ENCODE measurements at places on chromosomes 7 and 10. TPM values are rescaled to one million over a fixed set of nuclear protein-coding genes. Genes with fewer than 3 reads are reported as not detected.

Gene AKR1C8
- total RNA-seq: not detected

Gene VSTM2A
- total RNA-seq: not detected

GRCh38 chr7:506921-507622 is 12.6 kb downstream of the PDGFA start:
- H3K27me3 ChIP-seq: no peaks in the 10 kb centered on the region
- peak; percentile 26 for DNase-seq
- no peak overlapping the region for H3K27ac ChIP-seq
- no peaks in the 10 kb centered on the region for H3K36me3 ChIP-seq

GRCh38 chr10:45023426-45023825 is 22.7 kb downstream of the ZNF22 start:
- no peak for DNase-seq
- H3K27me3 ChIP-seq: peaks cover 5% of the 10 kb centered on the region
- no peak overlapping the region for H3K4me3 ChIP-seq
- no peaks in the 10 kb centered on the region for H3K4me1 ChIP-seq
- H3K36me3 ChIP-seq: no peaks in the 10 kb centered on the region

Gene DGKI
- total RNA-seq: not detected

- H3K36me3 ChIP-seq: no peaks in the 10 kb centered on the region
- peaks cover 2% of the 10 kb centered on the region for H3K27me3 ChIP-seq
- no peaks in the 10 kb centered on the region for H3K4me1 ChIP-seq
- no peak overlapping the region for H3K4me3 ChIP-seq
- no peak overlapping the region for H3K27ac ChIP-seq
Measured at GRCh38 chr7:155021699-155022145, 18.8 kb upstream of the PAXIP1 start.

GRCh38 chr7:107105591-107106245 is 61.2 kb downstream of the PRKAR2B start:
- H3K4me3 ChIP-seq: no peak overlapping the region

Gene NOBOX
- total RNA-seq: not detected

GRCh38 chr7:117347962-117348672 is 25.3 kb upstream of the WNT2 start:
- H3K4me1 ChIP-seq: no peaks in the 10 kb centered on the region
- no peaks in the 10 kb centered on the region for H3K36me3 ChIP-seq
- H3K4me3 ChIP-seq: no peak overlapping the region
- no peak overlapping the region for H3K27ac ChIP-seq
- H3K27me3 ChIP-seq: no peaks in the 10 kb centered on the region
- no peak for DNase-seq

GRCh38 chr10:49225218-49225876 is 37.2 kb upstream of the TMEM273 start:
- no peak for DNase-seq
- no peaks in the 10 kb centered on the region for H3K36me3 ChIP-seq
- no peaks in the 10 kb centered on the region for H3K4me1 ChIP-seq
- no peak overlapping the region for H3K4me3 ChIP-seq
- peaks cover 8% of the 10 kb centered on the region for H3K27me3 ChIP-seq
- H3K27ac ChIP-seq: no peak overlapping the region

DNA sequence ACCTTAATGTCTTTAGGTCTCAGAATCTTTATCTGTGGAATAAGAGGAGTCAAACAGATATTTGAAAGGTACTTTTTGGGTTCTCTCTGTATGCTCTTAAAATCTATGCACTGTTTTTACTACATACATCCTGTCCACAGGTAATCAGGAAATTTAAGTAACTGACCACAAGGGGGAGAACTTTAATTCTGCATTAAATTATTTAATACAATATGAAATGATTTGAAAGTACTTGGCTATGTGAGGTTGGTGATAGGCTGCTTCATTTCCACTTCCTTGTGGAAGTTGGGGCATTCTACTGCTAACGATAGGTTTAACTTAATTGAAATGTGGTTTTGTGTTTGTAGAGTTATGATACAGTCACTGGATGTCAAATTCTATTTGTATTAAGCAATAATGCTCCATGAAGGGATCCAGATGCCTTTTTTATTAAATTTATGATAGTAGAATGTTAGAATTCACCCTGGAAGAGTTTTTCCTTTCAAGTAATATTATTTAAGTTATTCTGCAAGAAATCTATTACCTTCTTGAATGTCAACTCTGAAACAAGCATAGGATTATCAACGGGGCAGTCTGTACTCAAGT is 6.0 kb downstream of the TEX47 start:
- no peaks in the 10 kb centered on the region for H3K36me3 ChIP-seq
- H3K27ac ChIP-seq: no peak overlapping the region
- H3K4me1 ChIP-seq: no peaks in the 10 kb centered on the region
- H3K27me3 ChIP-seq: peaks cover 3% of the 10 kb centered on the region

- DNase-seq: no peak
- H3K4me1 ChIP-seq: peaks cover 2% of the 10 kb centered on the region
- H3K4me3 ChIP-seq: no peak overlapping the region
- H3K27ac ChIP-seq: no peak overlapping the region
Measured at GRCh38 chr10:72499701-72500100, 126.2 kb downstream of the MICU1 start.

GRCh38 chr7:118183428-118183785 is 557 bp upstream of the LSM8 start:
- H3K27ac ChIP-seq: peak overlapping the region; percentile 99
- H3K4me3 ChIP-seq: peak overlapping the region; percentile 94
- peak; percentile 36 for DNase-seq
- H3K36me3 ChIP-seq: peaks cover 19% of the 10 kb centered on the region
- no peaks in the 10 kb centered on the region for H3K27me3 ChIP-seq

- H3K4me3 ChIP-seq: peak overlapping the region; percentile 82
- H3K27ac ChIP-seq: peak overlapping the region; percentile 77
- no peak for DNase-seq
- H3K4me1 ChIP-seq: peaks cover 63% of the 10 kb centered on the region
- no peaks in the 10 kb centered on the region for H3K27me3 ChIP-seq
Measured at GRCh38 chr10:131977323-131978096, 4.2 kb downstream of the BNIP3 start.

DNA sequence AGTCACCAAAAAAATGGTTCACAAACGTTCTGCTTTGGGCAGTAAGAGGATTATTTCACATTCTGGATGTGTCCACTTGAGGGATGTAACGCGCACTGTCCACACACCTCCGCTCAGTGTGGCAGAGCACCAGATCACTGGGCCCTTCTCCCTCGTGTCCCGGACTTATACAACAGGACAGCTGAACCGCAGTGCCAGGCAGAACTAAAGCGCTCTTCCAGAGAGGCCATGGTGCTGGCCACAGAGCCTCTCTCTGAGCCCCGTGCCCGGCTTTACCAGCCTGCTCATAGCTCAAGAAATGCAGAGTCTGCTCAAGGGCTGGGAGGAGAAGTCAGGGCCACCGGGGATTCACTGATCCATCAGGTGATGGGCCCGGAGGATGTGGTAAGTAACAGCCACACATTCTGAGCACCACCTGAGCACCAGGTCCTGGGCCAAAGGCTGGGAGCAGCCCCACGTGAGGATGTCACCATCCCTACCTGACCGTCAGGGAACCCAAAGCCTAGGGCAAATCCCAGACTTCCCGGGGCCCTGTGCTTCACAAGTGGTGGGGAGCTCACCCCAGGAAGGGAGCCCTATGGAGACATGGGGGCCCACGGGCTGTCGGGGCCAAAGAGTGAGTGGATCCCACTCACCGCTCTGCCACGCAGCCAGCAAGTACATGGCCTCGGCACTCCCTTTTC is 74.9 kb downstream of the FAM53B start:
- H3K27ac ChIP-seq: no peak overlapping the region
- peaks cover 16% of the 10 kb centered on the region for H3K4me1 ChIP-seq
- H3K27me3 ChIP-seq: no peaks in the 10 kb centered on the region
- H3K36me3 ChIP-seq: peaks cover 8% of the 10 kb centered on the region
- H3K4me3 ChIP-seq: no peak overlapping the region

Gene EPHA1
- 27.3 TPM for total RNA-seq

DNA sequence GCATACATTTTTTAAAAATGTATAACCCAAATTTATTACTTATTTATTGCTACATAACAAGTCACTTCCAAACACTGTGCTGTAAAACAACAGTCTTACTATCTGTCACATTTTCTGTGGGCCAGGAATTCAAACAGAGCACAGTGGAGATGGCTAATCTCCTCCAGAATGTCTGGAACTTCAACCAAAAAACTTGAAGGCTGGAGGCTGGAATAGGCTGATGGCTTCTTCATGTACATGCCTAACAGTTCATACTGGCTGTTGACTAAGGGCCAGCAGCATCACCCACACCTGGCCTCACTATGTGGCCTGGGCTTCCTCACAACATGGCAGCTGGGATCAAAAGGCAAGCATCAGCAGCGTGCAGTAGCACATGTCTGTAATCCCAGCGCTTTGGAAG is 92.4 kb upstream of the KMT2E start:
- peaks cover 10% of the 10 kb centered on the region for H3K27me3 ChIP-seq
- H3K4me3 ChIP-seq: no peak overlapping the region
- H3K36me3 ChIP-seq: no peaks in the 10 kb centered on the region

DNA sequence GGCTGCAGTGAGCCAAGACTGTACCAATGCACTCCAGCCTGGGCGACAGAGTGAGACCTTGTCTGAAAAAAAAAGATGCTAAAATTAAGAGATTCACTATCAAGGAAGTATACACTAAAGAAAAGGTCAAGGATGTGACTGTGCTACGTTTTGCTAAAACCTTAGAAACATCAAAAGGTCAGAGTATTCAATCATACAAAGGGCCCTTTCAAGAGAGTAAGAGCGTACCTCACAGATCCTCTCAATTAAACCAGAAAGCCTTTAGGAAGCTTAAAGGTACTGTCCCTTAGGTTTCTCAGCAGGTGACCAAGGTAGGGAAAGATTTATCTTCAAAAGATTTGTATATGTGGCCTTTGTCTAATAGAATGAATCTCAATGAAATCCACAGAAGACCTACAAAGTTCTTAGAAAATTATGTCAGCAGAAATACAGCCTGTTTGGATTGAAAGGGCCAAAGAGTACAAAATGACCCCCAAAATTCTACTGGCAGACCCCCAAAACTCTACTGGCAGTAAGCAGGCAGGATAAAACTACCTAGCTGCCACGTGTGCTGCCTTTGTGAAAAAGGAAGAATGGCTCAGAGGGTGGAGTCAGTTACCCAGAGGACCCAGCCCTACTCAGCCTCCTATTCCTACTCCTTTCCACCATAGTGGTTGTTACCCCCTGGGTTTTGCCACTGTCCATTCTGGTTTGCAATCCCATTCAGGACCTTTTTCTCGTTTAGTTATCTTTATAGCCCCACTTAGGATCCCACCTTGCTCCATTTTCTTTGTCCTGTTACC is 36.7 kb downstream of the ARHGAP19 start:
- H3K36me3 ChIP-seq: peaks cover 46% of the 10 kb centered on the region
- no peak overlapping the region for H3K27ac ChIP-seq
- DNase-seq: no peak
- peaks cover 3% of the 10 kb centered on the region for H3K4me1 ChIP-seq
- H3K4me3 ChIP-seq: no peak overlapping the region

Gene LRIT1
- total RNA-seq: not detected

DNA sequence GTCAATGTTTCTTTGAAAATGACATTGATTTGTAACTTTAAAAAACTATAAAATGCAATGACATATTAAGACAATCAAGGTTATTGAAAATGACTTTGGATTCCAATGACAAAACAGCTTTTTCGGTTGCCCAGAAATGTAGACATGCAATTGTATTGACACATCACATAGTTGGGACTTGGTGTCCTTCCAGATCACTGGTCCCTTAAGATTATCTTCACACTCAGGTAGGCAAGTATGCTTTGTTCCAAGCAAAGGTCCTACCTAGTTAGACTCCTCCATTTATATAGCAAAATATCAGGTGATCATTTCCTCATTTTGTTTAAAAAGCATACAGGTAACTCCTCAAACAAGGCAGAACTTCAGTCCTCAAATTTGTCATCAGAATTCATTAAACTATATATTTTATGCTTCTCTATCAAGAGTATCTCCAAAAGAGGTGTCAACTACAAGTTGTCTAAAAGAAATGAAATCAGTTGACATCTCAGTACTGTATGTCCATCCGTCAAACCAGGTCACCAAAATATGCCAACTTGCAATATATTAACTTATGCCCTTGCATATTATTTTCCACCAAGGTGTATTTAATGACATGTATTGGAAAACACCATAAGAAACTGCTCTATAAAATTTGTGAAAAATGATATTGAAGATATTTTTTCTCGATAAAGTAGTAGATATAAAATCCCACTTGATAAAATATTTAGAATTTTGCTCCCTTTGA is 64.6 kb downstream of the TSPAN12 start:
- DNase-seq: no peak
- H3K4me1 ChIP-seq: peaks cover 2% of the 10 kb centered on the region
- H3K4me3 ChIP-seq: no peak overlapping the region
- peaks cover 13% of the 10 kb centered on the region for H3K27me3 ChIP-seq

Gene HOXA10
- not detected for total RNA-seq

Gene CDNF
- 0.82 TPM for total RNA-seq

GRCh38 chr10:1661859-1662437 is 75.4 kb downstream of the ADARB2 start:
- no peak overlapping the region for H3K27ac ChIP-seq
- H3K27me3 ChIP-seq: peaks cover 5% of the 10 kb centered on the region

DNA sequence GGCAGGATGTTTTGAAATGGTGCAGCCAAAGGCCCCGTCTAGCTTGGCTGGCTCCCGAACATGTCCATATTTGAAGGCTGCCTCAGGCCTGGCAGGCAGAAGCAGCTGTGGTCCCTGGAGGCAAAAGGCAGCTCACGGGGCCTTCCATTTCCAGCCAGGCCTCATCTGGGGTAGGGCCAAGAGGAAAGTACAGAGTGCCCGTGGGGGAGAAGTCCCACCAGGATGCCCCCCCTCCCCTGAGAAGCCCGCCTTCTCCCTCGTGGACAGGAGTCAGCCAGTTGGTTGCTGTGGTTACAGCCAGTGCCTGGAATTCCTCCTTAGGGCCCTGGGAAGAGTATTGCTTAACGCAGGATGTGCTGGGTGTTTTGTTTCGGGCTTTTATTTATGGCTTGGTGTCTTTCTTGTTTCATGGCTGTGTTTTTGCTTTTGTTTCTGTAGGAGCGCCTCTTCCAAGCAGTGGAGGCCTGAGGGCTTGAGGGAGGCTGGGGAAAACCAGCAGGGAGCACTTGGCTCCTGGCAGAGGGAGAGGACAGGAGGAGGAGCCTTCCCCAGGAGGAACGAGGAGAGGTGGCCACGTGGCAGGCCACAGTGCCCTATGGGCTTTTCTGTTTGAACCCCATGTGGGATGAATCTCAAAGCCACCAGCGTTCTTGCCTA is 45.4 kb downstream of the CHST3 start:
- no peak overlapping the region for H3K27ac ChIP-seq
- H3K4me1 ChIP-seq: no peaks in the 10 kb centered on the region
- H3K27me3 ChIP-seq: no peaks in the 10 kb centered on the region
- no peaks in the 10 kb centered on the region for H3K36me3 ChIP-seq

- no peak overlapping the region for H3K4me3 ChIP-seq
- no peaks in the 10 kb centered on the region for H3K4me1 ChIP-seq
- no peak overlapping the region for H3K27ac ChIP-seq
- no peaks in the 10 kb centered on the region for H3K36me3 ChIP-seq
- no peak for DNase-seq
Measured at GRCh38 chr10:78764436-78764835, 304.3 kb upstream of the ZMIZ1 start.

Gene TRPV6
- total RNA-seq: not detected

- H3K4me3 ChIP-seq: no peak overlapping the region
- H3K27ac ChIP-seq: no peak overlapping the region
- no peaks in the 10 kb centered on the region for H3K36me3 ChIP-seq
- peaks cover 4% of the 10 kb centered on the region for H3K27me3 ChIP-seq
Measured at GRCh38 chr7:28351450-28351849, 60.9 kb upstream of the CREB5 start.

GRCh38 chr7:106570948-106571418 is 90.0 kb downstream of the CCDC71L start:
- no peak for DNase-seq
- peaks cover 1% of the 10 kb centered on the region for H3K4me1 ChIP-seq
- no peaks in the 10 kb centered on the region for H3K27me3 ChIP-seq
- H3K4me3 ChIP-seq: no peak overlapping the region
- H3K36me3 ChIP-seq: no peaks in the 10 kb centered on the region
- H3K27ac ChIP-seq: no peak overlapping the region

All from activated naive CD8-positive, alpha-beta T cell treated with anti-CD3 and anti-CD28 coated beads, Interleukin-2, amount 10 ng/mL, durations not matched to agents 7 days and 5 days (primary cell).